ENCODE measurements at places on chromosomes 11 and 22. TPM values are rescaled to one million over a fixed set of nuclear protein-coding genes. Genes with fewer than 3 reads are reported as not detected.
A peak's percentile ranks its signal among the peaks of the same experiment; 100 is the strongest.

- H3K36me3 ChIP-seq: peaks cover 45% of the 10 kb centered on the region
- H3K4me1 ChIP-seq: peaks cover 27% of the 10 kb centered on the region
- peak overlapping the region; percentile 91 for H3K27ac ChIP-seq
- no peak for DNase-seq
- H3K4me3 ChIP-seq: peak overlapping the region; percentile 90
These were observed 756 bp downstream of the CLNS1A start for GRCh38 chr11:77636731-77637344.

GRCh38 chr11:95157824-95158223 lies 68.2 kb downstream of the ENDOD1 start:
- peaks cover 38% of the 10 kb centered on the region for H3K4me1 ChIP-seq
- H3K36me3 ChIP-seq: peaks cover 28% of the 10 kb centered on the region
- H3K27me3 ChIP-seq: no peaks in the 10 kb centered on the region
- DNase-seq: no peak
- H3K27ac ChIP-seq: peak overlapping the region; percentile 73

- H3K27me3 ChIP-seq: no peaks in the 10 kb centered on the region
- peak overlapping the region; percentile 74 for H3K27ac ChIP-seq
- H3K4me3 ChIP-seq: no peak overlapping the region
- no peaks in the 10 kb centered on the region for H3K36me3 ChIP-seq
- no peak for DNase-seq
- peaks cover 35% of the 10 kb centered on the region for H3K4me1 ChIP-seq
These were observed 87.3 kb downstream of the SIK3 start for GRCh38 chr11:117010808-117011540.

Gene NCAM1
- not detected for total RNA-seq

DNA sequence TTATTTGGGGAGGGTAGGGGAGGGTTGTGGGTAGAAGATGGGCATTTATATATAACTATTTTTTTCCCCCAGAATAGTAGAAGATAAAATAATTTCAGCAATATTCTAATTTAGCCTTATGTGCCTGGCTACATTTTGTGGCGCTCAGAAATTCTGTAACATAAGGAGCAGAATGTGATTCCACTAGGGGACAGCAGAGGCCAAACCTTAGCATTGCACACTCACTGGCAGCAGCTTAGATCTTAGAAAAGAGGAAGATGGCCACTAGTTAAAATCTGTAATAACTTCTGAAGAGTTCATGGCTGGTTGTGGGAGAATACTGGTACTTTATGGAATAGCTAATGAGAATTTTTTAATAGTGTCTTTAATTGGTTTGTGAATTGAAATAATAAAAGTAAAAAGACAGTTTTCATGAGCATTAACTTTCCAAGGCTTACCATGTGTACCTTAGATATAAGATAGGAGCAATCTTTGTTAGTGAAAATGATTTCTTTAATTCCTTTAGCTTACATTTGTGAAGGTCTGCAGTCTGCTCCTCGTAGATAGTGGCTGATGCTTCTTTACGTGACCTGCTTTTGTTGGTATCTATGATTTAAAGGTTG lies 33.1 kb downstream of the DDX10 start:
- peaks cover 8% of the 10 kb centered on the region for H3K4me1 ChIP-seq
- peak; percentile 13 for DNase-seq
- no peak overlapping the region for H3K4me3 ChIP-seq
- H3K27me3 ChIP-seq: no peaks in the 10 kb centered on the region
- H3K36me3 ChIP-seq: peaks cover 61% of the 10 kb centered on the region

DNA sequence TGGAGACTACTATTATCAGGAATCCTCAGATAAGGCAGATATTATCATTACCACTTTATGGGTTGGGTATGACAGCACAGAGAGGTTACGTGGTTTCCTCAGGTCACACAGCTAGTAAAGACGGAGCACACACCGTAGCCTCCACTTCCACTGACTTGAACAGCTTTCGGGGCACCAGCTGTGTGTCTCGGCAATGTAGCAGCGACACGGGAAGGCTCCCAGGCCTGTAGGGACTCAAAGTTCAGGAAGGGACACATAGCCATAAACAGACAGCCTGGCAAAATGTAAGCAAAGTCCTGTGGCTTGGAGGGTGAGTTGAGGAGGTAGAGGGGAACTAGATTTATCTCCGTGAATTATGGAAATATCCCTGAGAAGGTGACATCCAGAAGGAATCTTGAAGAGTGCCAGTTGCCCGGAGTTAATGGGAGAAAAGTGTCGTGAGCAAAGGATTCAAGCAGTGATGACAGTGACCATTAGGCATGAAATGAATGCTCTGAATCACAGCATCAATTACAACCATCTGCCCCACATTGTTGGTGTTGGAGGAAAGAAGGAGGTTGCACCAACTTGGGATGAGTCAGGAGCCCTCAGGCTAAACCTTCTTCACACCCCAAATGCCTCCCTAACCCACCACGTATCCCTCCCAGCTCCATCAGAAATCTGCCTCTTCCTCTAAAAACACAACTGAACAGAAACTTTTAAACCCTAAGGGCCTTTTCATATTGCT lies 106.7 kb upstream of the ASPHD2 start:
- H3K4me1 ChIP-seq: no peaks in the 10 kb centered on the region
- H3K36me3 ChIP-seq: no peaks in the 10 kb centered on the region
- H3K4me3 ChIP-seq: no peak overlapping the region
- H3K27me3 ChIP-seq: peaks cover 6% of the 10 kb centered on the region
- no peak overlapping the region for H3K27ac ChIP-seq

- DNase-seq: no peak
- peaks cover 2% of the 10 kb centered on the region for H3K4me1 ChIP-seq
- no peak overlapping the region for H3K4me3 ChIP-seq
These were observed 454.2 kb upstream of the B3GAT1 start for GRCh38 chr11:134866215-134866614.

All from activated T-helper 2 cell treated with anti-CD3 and anti-CD28 coated beads, Interferon-gamma antibody, Interleukin-2, Interleukin-4, amounts not matched to agents 10 μg/mL and 5 μg/mL and 100 μg/mL, durations not matched to agents 14 hours and 24 hours and 36 hours (primary cell).